Choroid plexus epithelial cell (primary cell): ENCODE measurements at places on chromosomes 3 and 15.
A peak's percentile ranks its signal among the peaks of the same experiment; 100 is the strongest.

- no peak for DNase-seq
Observed at GRCh38 chr3:179949869-179950268, 86.9 kb downstream of the PEX5L start.

GRCh38 chr3:171876680-171877147 is 33.6 kb downstream of the TMEM212 start:
- peak; percentile 97 for DNase-seq

GRCh38 chr3:52237657-52238172 is 1.2 kb downstream of the TWF2 start:
- peak; percentile 90 for DNase-seq

- DNase-seq = no peak
Observed at GRCh38 chr3:156963096-156963495, 136.9 kb downstream of the LEKR1 start.

DNA sequence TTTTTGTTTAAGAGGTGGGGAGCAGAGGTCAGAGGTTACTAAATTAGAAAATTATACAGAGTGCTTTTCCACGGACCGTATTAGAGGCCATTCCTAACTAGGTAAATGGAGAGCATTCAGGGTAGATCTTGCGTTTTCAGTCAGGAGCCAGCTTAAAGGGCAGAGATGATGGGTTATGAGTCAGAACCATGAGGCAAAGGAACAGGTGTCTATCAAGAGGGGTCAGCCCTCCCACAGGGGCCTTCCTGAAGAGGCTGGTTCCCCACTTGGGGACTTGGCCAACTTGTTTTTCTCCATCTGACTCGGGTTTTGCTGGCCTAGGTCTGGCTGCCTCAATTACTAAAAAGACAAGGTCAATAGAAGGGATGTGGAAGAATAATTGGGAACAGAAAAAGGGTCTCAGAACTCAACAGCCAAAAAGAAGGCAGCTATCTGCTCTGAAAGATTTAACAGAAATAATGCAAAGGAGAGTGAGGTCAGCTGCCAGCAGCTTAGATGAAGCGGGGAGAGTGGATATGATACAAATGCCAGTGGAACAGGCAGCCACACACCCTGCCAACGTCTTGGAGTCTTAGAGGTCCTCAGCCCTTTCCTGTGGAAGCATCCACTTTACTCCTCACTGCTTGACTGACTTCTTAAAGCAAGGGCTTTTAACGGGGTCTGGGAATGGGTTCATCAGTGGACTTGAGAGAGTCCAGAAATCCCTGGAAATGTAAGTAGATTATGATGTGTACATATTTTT is 17.6 kb downstream of the MTMR14 start:
- no peak for DNase-seq

- no peak for DNase-seq
Observed at GRCh38 chr3:192597506-192597905, 129.8 kb downstream of the FGF12 start.

DNA sequence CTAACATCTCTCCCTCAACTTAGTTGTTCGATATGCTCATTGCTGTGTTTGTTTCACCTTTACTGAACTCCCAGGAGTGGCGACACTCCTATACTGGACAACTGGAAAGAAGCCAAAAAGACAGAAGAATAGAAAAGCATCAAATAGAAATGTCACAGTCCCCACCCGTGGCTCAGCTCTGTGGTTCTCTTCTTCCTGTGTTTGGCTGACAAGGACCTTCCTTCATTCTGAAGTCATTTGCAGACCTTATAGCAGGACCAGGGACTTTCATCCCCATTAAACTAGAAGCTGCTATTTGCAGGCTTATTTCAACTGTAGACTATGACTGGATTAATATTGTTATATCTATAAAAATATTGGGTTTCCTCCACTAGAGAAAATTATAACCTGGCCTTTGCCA is 125.9 kb downstream of the NECTIN3 start:
- DNase-seq = no peak

- DNase-seq = peak; percentile 26
Observed at GRCh38 chr3:190504354-190505125, 9.3 kb upstream of the IL1RAP start.
